ENCODE measurements at places on chromosomes 12 and 14.

- no peak for DNase-seq
These were observed 33.7 kb upstream of the PPP1CC start for GRCh38 chr12:110776410-110776809.

DNA sequence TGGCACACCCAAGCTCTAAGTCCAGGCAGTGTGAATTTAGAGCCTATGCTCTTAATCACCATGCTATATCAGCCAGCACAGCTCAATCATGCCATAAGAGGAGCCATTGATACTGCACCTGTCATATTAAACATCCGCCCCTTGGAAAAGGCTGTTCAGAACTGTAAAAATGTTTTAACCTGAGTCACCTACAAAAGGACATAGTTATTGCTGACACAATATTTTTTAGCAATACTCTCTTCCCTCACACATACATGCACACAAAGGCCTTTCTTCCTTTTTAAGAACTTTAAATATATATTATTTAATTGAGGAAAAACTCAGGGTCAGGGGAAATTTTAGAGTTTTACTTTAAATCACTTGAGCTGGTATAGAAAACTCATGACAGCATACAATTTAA lies 83.5 kb upstream of the ATXN7L3B start:
- DNase-seq = no peak

GRCh38 chr12:46218322-46219095 lies 50.3 kb downstream of the SLC38A1 start:
- no peak for DNase-seq

GRCh38 chr14:75847584-75847983 lies 134.2 kb downstream of the TGFB3 start:
- DNase-seq = no peak

DNA sequence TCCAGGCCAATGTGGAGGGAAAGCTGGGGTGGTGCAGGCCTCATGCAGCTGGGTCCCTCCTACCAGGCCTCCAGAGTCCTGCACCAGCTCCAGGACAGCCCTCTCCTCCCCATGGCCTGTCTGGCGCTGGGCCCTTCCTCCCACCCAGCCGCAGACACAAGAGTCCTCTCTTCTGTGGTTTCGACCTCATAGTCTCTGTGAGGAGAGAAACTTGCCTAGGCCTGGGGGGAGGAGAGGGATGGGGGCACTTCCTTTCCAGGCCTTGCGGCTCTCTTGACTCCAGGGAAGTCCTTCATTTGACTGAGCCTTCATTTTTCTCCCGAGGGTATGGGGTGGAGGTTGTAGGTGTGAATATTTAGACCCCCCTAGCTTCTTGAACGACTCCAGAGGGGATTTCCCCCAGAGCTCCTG lies 2.3 kb downstream of the MMP14 start:
- no peak for DNase-seq

DNA sequence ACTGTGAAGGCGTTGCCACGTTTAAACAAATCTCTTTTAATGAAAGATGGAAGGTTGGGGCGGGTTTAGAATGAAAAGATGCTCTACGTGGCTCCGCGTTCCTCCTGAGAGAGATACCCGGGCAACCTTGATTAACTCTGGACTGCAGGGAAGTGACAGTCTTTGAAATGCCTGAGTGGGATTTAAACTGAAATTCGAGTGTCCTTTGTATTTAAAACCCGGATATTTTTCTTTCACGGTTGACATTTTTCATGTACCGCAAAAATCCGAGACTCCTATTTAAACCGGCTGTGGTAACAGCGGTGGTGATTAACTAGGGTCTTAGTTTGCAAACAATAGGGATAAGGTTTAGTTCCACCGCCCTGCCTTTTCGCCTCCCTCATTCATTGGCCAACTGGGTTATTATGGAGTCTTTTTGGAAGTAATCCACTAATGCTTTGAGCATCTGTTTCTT lies 707 bp downstream of the G2E3 start:
- peak; percentile 18 for DNase-seq

DNA sequence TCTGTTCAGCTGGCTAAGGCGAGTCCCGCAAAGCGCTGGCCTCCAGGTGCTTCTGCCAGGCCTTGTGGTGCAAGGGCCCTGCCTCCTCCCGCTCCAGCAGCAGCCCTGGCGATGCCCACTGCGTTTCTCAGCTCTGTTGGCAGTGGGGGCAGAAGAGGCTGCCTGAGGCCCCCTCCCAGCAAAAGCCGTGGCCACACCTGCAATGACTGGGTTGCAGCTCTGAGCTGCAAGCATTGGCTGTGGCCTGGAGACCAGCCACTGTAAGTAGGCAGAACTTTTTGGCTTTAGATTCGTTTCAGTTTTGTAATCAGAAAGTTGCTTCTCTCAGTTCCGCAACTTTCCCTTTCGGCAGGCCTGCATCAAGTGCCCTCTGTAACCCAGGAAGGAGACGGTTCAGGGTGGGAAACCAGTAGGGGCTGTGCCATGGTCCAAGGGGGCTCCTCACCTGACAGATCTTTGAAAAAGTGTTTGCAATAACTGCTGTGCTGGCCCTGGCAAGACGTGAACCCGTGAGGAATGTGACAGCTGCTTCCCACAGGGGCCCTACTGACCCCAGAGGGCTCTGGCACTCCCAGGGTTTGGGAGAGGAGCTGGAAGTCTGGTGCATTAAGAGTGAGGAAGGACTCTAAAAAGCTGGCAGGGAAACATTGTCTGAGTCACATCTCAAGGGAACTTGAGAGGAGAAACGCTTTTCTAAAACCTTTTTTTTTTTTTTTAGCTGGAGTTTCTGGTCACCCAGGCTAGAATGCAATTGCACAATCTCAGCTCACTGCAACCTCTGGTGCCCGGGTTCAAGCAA lies 54.5 kb upstream of the MAX start:
- no peak for DNase-seq

DNA sequence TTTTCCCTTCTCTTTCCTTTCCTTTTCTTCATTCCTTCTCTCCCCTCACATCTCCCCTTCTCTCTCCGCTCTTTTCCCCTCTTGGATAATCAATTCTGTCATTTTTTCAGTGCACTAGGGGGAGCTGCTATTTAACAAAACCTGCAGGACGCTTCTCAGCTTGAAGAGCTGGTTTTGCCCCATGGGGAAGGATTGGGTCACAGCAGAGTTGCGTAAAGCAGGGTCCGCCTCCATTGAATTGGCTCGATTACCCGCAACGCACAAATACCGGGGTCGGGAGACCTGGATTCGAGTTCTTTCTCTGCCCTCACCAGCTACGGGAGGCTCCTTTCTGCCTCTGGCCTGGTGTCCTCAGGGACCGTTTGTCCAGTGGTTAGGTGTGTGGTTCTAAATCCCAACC lies 42.1 kb upstream of the CHGA start:
- DNase-seq = peak; percentile 72

DNA sequence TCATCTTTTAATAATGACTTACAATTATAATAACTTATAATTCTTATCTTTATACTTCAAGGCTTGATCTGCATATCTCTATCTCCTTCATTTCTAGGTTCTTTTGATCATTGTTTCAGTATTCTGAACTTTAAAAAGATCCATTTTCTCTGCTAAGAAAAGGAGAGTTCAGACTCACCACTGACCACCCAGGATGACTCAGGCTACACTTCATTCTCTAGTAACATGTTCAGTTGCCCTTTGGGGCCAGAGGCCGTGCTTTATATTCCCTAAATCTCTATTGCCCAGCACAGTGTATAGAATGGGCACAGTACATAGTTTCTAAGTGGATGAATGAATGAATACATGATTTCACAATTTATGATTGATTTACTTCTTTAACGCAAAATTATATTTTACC lies 268.7 kb downstream of the AKAP6 start:
- DNase-seq = no peak

DNA sequence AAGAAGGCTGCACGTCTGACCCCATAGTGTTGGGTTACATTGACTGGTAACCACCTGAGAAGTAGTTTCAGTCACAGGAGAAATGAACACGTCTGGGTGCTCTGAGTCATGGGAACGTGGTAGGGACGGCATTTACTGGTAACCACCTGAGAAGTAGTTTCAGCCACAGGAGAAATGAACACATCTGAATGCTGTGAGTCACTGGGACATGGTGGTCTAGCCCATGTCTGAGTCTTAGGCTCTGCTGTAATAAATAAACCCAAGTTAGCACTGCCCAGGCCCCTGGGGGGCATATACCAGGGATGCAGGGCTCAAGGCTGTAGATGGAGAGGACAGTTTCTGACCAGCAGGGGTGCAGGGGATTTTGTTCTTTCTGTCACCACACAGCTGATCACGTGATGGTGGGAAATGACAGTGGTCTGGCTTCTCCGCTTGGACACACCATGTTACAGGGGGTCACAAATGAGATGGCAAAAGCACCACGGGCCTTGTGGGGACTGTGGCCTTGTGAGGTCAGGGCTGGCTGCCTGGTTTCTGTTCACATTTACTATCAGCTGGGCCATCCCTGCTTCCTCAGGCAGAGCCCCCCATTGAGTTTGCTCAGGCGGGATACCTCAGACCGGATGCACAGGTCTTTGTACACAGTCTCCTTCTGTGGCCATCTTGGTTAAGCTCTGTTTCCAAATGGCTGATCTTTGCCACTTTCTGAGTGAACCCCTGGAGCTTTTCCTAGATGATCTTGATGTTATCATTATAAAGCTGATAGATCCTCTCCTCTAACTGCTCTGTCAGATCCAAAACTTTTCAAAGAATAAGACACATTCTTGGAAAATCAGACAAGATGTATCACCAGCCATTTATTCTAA lies 9.8 kb upstream of the C12orf42 start:
- no peak for DNase-seq

DNA sequence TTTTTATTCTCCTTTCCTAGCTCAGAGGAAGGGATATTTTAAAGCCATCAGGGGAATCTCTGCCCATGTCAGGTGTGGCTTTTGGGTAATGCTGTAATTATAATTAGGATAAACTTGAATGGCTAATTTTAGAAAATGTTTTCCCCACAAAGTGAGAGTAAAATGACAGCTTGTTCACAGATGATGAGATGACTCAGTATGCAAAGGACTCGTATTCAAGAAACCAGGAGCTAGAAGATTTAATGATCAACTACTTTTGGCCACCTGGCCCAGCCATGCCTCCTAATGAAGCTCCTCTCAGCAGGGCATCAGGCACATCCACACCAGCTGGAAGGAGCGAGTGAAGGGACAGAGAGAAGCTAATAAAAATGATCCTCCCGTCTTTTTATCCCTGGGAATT lies 29.0 kb upstream of the PLEKHG7 start:
- no peak for DNase-seq

GRCh38 chr14:52068615-52069306 lies at the start of gene NID2:
Gene NID2 (minus strand): TSS chr14:52069059. CDS start chr14:52068994, 65 bp downstream.
- peak; percentile 15 for DNase-seq

GRCh38 chr14:52951681-52952554 lies 1.1 kb upstream of the FERMT2 start:
- no peak for DNase-seq

GRCh38 chr14:102077382-102077709 lies 9.5 kb downstream of the HSP90AA1 start:
- no peak for DNase-seq

DNA sequence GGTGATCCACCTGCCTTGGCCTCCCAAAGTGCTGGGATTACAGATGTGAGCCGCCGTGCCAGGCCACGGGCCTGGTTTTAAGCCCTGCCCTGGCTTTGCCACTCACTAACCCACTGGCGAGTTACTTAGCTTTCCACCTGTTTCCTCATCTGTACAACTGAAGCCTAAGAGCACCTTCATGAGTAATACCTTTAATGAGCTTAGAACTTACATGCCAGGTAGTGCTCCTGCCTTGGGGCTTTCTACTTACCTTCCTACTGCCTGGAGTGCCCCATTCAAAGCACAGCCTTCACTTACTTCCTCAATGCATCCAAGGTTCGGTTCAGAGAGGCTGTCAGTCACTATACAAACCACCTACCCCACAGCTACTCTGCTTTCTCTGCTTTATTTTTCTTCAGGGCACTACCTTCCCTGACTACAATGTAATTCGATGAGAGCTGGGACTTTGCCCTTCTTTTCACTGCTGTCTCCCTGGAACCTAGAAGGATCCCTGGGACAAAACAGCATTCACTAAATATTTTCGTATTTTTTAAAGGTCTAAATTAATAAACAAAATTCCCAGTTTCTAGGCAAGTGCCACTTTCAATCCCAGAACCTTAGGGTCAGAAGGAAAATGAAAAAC lies 13.8 kb downstream of the ZCCHC8 start:
- DNase-seq = no peak

- no peak for DNase-seq
These were observed 131.1 kb downstream of the FBXL14 start for GRCh38 chr12:1463073-1463905.

- peak; percentile 62 for DNase-seq
These were observed 827.6 kb downstream of the NRXN3 start for GRCh38 chr14:78997811-78998210.

GRCh38 chr14:89420502-89420901 lies 3.5 kb upstream of the FOXN3 start:
- DNase-seq = peak; percentile 46

DNA sequence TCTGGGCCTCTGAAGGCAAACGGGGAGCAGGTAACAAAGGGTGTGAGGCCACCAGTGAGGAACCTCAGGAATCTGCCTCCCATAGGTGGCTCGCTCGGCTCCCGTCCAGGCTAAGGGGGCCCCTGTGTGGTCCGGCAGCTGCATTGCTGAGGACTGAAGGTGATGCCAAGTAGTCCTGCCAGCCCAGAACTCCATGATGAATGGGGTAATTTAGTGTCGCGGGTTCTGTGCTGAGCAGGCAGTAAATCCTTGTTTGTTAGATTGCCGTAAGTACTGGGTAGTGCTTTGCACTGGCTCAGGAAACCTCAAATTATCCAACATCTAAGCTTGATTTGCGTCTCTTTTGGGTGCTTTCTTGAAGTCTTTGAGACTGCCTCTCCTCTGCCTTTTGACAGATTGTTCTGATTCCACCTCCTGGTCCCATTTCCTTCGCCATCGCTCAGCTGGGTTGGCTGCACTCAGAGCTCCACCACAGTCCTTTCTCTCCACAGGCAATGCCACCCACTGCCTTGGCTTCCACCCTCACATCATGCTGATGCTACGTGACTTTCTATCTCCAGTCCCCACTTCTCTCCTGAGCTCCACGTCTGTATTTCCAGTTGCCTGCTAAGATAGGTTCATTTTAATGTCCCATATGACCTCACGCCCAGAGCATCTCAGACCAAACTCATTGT lies 392.0 kb downstream of the FUT8 start:
- no peak for DNase-seq

- peak; percentile 42 for DNase-seq
These were observed 187.7 kb downstream of the PHETA1 start for GRCh38 chr12:111181143-111181726.

- DNase-seq = no peak
These were observed 4.0 kb upstream of the UNC79 start for GRCh38 chr14:93426750-93427149.

DNA sequence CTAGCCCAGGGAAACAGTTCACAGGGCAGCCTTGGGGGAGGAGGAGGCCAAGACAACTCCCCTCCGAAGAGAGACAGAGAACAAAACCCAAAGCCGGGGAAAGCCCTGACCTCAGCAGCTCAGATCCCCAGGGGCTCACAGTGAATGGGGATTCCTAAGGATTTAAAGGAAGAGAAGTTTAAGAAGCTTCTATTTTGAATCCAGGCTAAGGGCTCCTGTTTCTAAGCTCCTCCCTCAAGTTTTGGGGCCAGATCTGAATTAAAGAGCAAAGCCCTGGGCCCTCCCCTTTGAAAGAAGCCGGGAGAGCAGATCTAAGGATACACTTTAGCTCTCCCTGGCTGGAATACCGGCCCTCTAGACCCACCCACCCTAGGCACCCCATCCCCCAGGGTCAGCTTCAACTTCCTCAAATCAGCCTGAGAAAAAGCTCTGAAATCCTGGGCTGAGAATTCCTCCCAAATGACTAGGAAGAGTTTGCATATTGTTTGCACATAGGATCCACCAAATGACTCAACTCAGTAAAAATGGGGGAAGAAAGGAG lies 3.9 kb downstream of the KDM2B start:
- DNase-seq = no peak

- DNase-seq = no peak
These were observed 78.6 kb downstream of the CHST11 start for GRCh38 chr12:104535369-104535768.

GRCh38 chr14:41167040-41167439 lies 439.6 kb upstream of the LRFN5 start:
- peak; percentile 80 for DNase-seq

Measured in COR-L47 (cell line).